Activated naive CD8-positive, alpha-beta T cell treated with anti-CD3 and anti-CD28 coated beads, Interleukin-2, amount 50 U/mL, for 16 hours (primary cell): ENCODE measurements at places on chromosomes 1 and 21.

GRCh38 chr1:11985851-11986250 is 5.6 kb downstream of the MFN2 start:
- no peak for DNase-seq

DNA sequence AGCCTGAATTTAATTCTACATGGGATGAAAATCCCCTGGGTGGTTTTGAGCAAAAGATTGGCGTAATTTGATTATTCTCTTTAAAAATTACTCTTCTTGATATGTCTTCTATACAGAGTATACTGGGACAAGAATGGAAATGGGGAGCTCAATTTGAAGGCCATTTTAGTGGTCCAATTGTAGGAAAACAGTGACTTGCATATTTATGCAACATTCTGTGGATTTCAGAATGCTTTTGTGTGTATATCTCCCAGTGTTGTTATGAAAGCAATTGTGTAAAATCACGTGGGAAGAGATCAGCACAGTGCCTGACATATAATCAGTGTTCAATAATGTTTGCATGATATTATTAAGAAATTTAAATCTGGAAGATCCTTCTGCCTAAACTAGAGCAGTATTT is 575.9 kb upstream of the PBX1 start:
- DNase-seq = no peak

GRCh38 chr1:77888081-77888780 is at the start of gene NEXN:
Gene NEXN (plus strand): TSS chr1:77888624. CDS start chr1:77916107, 27,483 bp downstream.
- no peak for DNase-seq

DNA sequence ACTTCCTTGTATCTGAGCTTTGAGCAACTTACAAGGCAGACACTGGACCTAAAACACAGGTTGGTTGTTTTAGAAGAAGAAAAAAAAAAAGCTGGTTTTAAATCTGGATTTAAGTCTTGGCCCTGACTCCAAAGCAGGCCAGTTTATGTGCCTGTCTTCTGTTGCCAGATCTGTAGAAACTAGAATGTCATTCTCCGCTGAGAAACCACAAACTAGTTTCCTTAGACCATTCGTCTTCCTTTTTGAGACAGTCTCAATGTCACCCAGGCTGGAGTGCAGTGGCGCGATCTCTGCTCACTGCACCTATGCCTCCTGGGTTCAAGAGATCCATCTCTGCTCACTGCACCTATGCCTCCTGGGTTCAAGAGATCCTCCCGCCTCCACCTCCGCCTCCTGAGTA is 33.9 kb downstream of the APP start:
- no peak for DNase-seq

DNA sequence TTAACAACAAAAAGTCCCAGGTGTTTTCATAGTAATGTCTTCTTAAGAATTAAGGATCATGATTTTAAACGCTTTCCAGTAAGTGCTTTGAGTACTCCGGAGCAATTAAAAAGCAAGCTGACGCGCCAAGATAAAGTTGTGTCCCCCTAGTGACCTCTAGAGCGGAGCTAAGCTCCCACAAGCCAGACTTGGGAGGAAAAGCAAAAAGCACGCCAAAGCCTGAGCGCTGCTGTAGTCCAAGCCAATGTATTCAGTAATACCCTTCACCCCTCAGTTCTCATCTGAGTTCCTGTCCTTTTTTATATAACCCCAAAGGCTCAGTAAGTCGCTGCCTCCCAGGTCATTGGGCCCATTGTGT is 3.5 kb upstream of the SLC44A5 start:
- DNase-seq = no peak

DNA sequence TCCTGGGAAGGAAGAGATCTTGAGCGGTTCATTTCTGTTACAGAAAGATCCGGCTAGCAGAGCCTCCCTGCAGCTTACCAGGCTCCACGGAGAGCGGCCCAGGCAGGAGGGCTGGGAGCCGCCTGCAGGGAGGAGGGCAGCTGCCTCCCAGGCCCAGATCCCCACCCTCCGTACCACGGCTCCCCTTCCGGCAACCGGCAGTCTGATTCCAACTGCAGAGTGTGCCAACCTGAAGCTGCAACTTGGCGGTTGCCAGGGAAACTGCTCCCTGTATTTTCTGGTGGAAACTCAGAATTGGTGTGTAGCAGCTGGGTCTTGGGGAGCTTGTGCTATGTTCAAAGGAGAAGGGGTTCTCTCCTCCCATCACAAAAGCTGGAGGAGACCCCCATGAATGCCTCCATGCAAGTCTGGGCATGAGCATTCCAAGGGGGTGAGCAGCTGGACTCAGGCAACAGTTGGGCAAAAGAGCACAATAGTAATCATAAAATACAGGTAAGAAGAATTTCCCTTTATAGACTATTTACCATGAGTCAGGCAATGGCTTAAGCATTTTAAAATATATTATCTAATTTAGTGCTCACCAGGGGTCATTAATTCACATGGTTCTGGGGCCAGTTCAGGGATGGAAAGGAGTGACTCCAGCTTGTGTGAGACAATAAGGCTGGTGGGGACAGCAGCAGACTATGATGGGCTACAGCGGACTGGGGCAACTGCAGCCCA is 46.1 kb upstream of the KAZN start:
- DNase-seq = no peak

- no peak for DNase-seq
Observed at GRCh38 chr21:33033094-33033951, 7.6 kb downstream of the OLIG2 start.

DNA sequence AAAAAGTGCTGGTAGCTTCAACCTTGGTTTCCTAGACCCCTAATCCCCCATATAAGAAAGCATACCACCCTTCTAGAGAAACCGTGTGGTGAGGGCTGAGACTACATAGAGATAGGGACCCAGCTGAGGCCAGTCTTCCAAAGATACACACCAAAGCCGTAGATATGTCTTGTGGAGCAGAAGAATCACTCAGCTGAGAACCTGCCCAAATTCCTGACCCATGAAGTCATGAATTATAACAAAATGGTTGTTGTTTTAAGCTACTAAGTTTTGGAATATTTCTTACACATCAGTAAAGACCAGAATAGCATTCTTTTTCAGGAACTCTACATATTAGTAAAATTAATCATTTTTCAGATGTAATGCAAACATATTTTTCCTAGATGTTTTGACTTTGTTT is 3.3 kb upstream of the SNRPE start:
- no peak for DNase-seq

DNA sequence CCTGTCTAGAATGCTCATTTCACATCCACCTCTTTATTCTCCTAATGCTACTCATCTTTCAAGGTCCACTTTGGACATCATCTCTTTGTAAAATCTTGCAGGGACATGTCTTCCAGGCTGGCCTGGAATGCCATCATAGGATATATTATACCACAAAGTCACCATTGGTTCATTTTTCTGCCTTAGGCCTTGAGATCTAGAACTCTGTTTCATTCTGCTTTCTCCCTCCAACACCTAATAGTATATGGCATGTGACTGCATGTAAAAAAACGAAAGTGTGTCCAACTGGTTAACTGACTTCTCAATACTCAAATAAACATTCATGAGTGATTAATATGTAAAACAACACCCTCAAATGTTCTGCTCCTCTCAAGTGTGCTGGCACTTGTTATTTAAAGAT is 84.1 kb downstream of the RGS2 start:
- DNase-seq = no peak

DNA sequence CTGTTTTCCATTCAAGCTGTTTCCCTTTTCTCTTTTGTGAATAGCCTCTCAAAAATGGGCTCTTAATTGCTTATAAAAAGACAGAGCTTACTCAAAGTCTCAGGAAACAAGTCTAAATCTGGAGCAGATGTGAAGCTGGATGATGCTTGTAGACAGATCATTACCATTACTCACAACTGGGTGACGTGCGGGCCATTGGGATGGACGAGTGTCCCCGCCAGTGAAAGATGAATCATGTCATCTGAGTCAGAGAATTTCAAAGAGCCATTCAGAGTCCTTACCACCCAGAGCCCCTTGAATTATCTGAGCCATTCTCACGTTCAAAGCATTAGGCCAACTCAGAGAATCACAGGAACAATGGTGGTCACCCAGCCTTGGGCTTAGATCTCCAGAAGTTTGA is 134.6 kb downstream of the HUNK start:
- no peak for DNase-seq

DNA sequence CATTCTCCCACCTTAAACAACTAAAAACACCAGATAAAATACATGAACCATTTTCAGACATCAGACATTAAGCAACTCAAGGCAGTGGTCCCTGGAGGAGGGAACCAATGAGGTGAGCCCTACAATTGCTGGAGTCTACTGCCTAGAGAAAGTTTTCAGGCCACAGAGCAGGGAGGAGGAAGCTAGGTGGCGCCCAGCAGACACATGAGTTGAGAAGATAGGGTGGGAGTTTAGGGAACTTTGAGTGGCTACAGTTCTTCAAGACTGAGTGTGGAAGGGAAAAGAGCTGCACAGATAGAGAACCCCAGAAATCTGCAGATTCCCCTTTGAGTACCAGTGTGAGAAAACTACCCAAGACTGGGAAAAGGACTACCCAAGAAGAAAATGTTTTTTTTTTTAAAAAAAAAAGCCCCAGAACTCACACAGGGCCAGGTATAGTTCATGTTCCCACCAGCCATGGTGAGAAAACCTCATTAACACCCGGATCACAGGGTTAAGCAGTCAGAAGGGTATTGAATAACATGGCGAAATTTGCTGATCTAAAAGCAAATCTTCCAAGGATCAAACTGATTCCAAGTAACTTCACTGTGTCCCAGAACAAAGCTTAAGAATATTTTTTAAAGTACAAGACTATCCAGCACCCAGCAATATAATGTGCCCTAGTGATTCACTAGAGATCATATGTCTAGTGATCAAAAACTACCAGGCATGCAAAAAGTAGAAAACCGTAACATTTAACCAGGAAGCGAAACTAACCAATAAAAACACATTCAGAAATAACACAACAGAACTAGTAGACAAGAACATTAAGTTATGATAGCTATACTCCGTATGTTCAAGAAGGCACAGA is 12.0 kb downstream of the ALDH9A1 start:
- no peak for DNase-seq

DNA sequence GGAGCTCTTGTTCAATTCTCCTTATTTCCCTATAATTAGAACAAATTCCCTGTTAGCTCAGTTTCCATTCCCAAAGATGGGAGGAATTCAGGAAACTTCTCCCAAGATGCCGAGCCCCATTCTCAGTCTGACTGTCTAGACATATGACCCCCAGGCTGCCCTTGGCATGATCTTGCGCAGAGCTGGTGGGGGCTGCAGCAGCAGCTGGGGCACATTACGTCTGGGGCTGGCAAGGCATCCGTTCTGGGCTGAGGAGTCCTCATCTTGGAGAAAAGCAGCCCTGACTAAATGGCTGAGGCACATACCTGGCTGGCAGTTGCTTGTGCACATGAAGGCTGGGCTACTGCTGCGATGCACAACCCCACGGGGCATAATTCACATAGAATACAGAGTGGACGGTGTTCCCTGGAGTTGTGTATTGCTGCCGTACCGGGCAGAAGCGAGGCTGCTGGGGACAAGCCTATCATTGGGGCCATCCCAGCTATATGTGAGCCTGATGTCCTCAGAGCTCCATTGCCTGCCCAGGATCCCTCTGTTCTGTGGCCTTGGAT is 36.4 kb upstream of the TRABD2B start:
- no peak for DNase-seq

DNA sequence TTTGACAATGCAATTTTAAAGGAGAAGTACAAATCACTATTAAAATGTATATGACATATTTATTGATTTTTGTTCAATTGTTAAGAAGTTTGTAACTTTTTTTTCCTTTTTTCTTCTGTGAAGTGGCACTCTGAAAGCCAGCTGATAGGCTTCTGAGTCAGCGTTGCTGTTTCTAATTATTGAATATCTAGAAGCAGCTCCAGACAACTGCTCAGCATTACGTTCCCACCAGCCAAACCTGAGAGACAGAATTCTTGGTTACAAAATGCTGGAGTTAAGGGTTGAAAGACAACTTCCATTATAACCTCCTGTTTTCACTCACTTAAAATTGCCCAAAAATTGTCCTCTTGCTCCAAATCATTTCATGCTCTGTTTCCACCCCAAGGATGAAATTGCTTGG is 31.4 kb upstream of the LMX1A start:
- DNase-seq = no peak

DNA sequence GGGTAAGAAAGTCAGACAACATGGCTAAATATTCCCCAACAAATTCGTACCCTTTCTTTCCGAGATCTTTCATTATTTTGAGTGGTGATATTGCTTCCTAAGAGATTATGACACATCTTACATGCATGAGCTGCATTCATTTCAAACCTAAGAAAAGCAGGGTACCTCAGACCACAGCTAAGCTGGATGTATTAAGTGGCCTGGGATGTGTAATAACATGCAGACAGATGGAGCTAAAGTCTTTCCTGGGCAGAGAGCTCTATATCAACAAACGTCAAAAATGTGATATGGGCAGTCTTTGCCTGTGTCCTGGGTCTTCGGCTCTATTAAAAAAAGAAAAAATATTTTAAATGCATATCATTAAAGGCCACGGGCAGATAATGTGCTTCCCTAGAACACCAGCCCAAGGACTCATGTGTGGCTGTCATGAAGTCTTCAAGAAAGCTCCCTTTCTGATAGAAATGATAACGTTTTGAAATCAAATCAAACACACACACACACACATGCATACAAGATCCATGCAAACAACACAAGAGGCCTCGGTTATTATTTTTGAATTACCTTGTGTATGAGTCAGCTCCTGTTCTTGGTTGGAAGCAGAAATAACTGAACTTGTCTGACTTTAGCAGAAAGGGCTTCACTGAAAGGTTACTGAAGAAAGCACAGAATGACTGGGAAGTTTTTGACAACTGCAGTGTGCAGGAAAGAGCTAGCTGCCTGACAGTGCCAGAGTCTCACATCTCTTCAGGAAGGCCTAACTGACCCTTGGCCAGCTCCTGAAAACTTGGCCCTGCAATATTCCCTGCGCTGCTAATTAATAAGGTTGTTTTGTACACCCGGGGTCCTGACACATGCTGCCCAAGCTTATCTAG is 231.2 kb downstream of the DSCAM start:
- no peak for DNase-seq

GRCh38 chr1:209048941-209049669 is 534.4 kb upstream of the CAMK1G start:
- DNase-seq = no peak

GRCh38 chr1:182795563-182796228 is 6.1 kb downstream of the NPL start:
- no peak for DNase-seq

DNA sequence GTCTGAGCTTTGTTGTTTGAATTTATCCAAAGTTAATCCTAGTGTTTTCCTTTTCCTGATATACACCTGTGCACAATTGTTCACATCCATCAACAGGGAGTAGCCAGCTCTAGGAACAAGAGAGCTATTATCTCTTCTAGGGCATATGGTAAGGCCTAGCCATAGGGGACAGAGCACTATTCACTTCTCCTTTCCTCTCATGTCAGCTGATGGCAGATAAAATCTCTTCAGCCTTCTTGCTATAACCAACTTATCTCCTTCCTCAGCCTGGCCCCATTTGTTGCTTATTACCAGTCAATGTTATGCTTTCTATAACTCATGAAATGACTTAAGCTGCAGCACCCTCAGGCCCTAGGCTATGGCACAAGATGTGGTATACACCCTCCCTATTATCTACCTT is 38.9 kb downstream of the PATJ start:
- no peak for DNase-seq

DNA sequence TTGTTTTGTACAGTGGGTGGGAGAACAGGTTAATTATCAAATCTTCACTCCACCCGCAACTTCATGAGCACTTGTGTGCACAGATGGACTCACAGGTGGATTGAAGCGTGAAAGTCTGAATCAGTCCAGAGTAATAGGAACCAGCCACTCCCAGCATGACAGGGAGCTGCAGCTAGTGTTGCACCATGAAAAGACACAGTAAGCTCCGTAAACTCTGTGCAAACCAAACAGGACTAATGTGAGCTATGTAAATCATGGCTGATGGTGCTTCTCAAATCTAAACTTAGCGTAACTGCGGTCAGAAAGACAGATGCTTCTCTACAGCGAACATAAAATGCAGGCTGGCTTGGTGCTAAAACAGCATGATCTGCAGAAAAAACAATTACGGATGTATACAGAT is 114.4 kb downstream of the CENPF start:
- DNase-seq = no peak
